Activated T-cell treated with anti-CD3 and anti-CD28 coated beads, Interleukin-2, amount 50 U/mL, for 48 hours (primary cell): ENCODE measurements at places on chromosomes 5 and 9.

- DNase-seq = no peak
These were observed 786.5 kb downstream of the TAF11L14 start for GRCh38 chr5:18420711-18421110.

- no peak for DNase-seq
These were observed 145.8 kb downstream of the PALM2AKAP2 start for GRCh38 chr9:109925799-109926198.

DNA sequence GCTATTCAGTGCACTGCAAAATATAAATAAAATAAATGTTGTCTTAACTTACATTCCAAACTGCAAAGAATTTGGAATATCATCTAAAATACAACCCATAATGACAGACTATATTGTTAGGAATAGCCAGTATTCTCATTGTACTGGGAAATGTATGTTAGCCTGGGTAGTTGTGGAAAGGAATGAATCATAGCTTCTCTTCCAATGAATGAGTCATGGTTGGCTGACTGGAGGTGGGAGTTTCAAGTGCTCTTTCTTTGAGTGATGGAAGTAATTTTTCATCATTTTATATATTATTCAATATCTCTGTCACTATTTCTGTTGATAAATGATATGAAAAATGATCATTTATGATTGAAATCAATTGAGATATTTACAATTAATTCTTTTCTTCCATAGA, 158.6 kb upstream of the ARRDC3 start:
- DNase-seq = no peak

DNA sequence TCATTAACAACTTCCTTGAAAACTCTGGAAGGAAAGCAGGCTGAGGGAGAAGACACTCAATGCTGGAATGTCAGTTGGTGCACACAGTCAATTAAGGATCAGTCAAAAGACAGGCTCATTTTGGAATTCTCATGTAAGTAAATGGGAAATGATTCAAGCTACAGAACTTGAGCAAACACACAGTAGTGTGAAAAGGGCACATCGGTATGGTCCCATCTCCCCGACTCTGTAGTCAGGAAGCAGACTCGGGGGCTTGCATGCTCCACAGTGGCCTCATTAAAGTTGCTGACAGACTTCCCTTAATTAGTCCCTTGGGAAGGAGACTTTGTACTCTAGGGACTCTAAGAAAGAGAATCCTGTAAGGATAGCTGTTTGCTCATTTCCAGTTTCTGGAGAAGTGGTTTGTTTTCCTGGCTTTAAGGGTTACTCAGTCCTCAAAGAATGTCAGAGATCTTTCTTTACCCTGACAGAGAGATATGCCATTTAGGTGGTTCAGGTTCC, 339.2 kb downstream of the ADAMTS6 start:
- DNase-seq = no peak

GRCh38 chr5:53971551-53971950, 338.8 kb downstream of the ARL15 start:
- no peak for DNase-seq

DNA sequence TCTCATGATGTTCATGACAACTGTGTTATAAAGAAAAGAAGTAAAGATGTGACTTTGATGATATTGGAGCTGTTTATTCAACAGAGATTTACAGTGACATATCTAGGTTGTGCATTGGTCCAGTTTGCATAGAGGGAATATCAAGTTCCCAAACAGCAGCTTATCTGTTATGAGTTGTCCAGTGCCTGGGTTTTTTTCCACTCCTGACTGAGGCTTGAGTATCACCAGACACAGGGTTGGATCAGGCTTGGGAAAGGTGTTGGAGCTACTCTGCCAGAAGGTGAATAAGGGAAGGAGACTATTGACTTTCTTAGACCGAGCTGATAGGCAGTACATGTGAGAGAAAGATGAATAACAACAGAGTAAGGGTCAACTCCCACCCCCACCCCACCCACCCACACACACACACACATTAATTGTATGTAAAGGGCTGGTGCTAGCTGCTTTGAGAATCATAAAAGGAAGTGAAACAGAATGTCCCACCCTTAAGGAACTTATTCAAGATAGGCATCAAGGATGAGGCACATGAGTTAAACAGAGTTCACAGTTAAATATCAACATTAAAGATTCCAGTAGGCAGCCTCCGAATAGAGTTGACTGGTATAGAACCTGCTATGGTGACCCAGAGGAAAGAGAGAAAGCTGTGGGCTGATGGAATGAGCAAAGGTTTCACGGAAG, 33.0 kb upstream of the RASGRF2 start:
- no peak for DNase-seq

GRCh38 chr5:524973-525761, 918 bp upstream of the SLC9A3 start:
- DNase-seq = no peak

- DNase-seq = no peak
These were observed 183.2 kb upstream of the POU5F2 start for GRCh38 chr5:93924628-93925027.

DNA sequence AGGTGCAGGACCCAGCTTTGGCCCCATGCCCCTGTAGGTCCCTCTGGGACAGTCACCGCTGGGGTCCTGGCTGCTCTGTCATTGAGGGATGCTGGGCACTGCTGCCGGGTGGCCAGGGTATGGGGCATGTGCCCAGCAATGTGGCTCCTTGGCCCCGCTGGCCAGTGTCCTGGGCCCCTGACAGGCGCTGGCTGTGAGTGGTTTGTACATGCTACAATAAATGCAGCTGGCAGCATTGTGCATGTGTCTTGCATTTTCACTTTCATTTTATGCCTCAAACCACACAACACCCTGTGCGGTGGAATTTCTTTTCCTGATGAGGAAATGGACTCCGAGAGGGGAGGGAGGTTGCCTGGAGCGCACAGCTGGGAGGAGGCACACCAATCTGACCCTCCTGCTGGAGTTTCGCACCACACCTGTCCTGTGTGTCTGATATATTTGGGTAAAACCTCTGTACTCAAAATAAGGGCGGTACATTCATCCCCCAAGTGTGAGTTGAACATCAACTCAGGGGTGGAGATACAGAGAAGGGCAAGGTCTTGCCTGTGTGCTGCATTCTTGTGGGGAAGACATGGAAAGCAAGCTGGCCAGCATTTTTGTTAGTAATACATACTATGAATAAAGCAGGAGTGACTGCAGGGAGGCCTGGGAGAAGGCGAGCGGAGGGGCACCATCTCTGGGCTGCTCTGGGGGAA, 11.7 kb downstream of the TSPAN17 start:
- DNase-seq = no peak

DNA sequence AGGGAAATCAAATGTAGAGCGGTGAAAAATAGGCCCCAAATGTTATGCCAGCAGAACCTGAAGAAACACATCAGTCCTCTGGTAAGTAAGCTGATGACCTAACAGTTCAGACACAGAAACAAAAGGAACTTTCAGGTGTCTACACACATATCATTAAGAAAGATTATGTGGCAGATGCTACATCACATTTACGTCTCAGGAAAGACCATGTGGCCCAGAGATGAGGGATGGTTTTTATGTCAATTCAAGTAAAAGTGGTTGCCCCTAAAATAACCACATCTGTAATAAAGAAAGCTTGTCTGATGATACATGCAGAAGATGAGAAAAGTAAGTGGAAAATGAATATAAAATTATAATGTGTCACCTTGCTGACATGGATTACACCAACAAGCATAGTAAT, 31.4 kb downstream of the GNAQ start:
- no peak for DNase-seq

- no peak for DNase-seq
These were observed 53.7 kb downstream of the LMX1B start for GRCh38 chr9:126667190-126668055.

- DNase-seq = no peak
These were observed 177.1 kb downstream of the CPLANE1 start for GRCh38 chr5:37071901-37072581.

- no peak for DNase-seq
These were observed 25.7 kb downstream of the FAM170A start for GRCh38 chr5:119655061-119655460.

GRCh38 chr9:125272697-125273096, 11.1 kb downstream of the GAPVD1 start:
- no peak for DNase-seq

DNA sequence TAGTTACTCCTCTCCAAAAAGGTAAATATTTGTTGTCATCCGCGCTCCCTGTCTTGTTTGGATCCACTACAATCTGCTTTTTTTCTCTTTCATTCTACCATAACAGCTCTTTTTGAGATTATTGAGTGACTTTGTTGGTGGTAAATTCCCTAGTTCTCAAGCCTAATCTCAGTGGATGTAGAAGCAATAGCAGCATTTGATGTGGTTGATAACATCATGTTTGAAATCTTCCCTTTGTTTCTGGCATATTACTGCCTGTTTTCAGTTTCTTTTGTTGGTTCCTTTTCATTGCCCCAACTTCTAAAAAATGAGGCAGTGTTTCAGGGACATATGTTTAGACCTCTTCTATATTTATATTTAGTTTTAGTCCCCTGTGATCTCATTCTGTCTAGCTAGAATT, 8.9 kb downstream of the CDC42SE2 start:
- DNase-seq = no peak

- no peak for DNase-seq
These were observed 167.6 kb upstream of the TMEM161B start for GRCh38 chr5:88436290-88436689.

DNA sequence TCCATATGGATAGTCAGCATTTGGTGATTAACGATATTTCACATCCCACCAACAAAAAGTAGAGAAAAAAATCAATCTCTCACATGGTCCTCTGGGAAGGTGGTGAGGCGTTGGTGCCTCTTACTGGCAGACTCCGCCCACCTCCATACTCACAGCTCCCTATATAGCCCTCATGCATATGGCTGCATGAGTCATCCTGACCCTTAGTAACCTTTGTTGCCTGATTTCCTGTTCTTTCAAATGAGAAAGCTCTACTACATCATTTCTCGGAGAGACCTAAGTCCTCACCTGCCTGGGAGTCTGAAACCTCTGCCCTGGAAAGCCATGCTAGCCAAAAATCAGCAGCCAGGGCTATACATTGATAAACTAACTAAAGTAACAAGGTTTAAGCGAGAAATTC, 33.3 kb upstream of the ABCA1 start:
- peak; percentile 53 for DNase-seq

DNA sequence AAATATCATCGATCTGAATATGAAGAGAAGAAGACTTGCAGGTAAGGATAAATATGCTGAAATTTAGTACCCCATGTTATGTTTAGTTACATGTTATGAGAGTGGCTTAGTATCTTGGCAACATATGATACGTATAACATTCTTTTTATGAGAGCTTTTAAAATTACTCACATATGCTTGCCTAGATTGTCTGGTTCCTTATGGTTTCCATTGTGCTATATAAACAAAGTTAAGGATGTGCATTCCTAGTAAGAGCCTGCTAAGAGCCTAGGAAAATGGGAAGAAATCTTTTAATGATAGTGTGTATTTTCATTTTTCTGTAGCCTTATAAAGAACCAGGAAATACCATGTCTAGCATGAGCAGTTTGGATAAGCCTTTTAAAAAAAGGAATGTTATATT, 112.0 kb upstream of the KCNN2 start:
- DNase-seq = no peak

GRCh38 chr5:17679597-17680203, 45.4 kb downstream of the TAF11L14 start:
- no peak for DNase-seq

DNA sequence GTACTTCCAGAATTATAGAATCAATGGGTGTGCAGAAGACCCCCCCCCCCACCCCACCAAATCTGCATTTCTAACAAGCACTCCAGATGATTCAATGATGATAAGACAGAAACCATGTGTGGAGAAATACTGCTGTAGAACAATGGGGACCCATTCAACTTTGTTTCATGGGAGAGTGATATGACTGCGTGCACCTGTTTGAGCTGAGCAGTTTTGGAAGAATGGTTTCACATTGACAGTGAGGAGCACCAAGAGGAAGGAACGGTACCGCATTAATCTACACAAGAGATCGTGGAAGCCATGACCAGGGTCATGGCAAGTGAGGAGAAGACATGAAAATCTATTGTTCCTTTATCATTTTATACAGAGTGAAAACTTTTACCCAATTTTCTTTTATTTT, 202.7 kb downstream of the CD180 start:
- no peak for DNase-seq

- DNase-seq = no peak
These were observed 16.2 kb downstream of the PBX3 start for GRCh38 chr9:125763394-125763801.

GRCh38 chr9:20351715-20352114, 270.6 kb downstream of the MLLT3 start:
- no peak for DNase-seq

DNA sequence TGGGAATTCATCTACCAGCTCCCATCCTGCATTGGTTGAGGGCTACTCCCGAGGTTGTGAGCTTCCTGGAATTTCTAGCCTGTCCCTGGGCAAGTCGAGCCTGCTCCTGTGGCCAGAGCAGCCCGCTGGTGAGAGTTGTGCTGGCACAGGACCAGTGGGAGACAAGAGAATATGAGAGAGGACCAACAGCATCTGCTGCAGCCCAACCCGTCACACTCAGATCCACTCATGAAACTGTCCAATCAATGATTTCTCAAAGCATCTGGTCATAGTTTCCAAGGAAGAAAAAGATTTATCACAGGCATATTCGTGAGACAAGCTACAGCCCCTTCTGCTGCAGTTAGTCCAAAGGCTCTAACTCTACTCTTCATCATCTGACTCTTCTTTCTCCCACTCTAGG, 64.4 kb upstream of the RAI14 start:
- DNase-seq = no peak

DNA sequence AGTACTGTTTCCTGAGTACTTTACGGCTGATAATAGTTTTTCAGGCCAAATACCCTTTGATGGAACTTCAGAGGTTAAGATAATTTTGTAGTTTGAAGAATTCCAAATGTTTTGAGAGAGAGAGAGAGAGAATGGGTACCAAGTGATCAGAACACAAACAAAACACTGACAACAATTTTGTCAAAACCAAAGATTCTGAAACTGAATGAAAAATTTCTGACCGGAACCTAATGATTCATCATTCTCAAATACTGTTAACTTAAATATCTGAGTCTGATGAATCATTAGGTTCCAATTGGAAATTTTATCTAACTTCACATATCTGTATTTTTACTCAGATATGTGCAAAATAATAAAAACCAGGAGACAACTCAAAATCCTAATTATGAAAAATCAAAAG, 4.0 kb downstream of the LMBRD2 start:
- no peak for DNase-seq

DNA sequence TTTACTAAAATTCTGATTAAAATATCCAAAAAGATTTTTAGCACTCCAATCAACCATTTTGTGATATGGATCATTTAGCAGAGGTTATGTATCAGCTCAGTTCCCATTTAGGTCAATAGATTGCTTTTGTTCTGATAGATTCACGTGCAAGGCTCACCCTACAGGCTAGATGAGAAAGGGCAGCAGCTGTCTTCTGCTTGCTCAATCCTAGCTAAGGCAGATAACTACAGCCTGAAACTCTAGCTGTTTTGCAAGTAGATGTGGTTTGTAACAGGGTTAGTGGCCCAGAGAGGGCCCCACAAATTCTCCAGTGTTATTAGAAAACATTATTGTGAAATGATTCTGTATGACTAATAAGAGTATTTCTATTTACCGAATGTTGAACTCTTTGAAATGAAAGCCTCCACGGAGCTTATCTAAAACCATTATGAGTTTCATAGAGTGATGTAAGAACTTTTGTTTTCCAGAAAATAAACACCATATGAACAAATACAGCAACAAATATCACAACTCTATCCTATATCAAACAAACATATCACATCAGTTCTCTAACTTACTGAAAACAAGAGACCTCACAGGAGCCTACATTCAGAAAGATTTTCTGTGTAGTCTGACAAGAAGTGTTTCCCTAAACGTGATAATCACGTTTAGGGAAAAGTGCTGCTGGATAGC, 841.9 kb upstream of the ACO1 start:
- no peak for DNase-seq

GRCh38 chr5:172142709-172143215, 45.3 kb downstream of the STK10 start:
- DNase-seq = no peak
